A673 (cell line): ENCODE measurements at places on chromosomes 2 and 18. TPM values are rescaled to one million over a fixed set of nuclear protein-coding genes. Genes with fewer than 3 reads are reported as not detected.

GRCh38 chr2:162297925-162298552, 20.4 kb downstream of the IFIH1 start:
- DNase-seq = peak; percentile 77

GRCh38 chr2:179226203-179226960, 38.2 kb downstream of the SESTD1 start:
- DNase-seq = no peak

DNA sequence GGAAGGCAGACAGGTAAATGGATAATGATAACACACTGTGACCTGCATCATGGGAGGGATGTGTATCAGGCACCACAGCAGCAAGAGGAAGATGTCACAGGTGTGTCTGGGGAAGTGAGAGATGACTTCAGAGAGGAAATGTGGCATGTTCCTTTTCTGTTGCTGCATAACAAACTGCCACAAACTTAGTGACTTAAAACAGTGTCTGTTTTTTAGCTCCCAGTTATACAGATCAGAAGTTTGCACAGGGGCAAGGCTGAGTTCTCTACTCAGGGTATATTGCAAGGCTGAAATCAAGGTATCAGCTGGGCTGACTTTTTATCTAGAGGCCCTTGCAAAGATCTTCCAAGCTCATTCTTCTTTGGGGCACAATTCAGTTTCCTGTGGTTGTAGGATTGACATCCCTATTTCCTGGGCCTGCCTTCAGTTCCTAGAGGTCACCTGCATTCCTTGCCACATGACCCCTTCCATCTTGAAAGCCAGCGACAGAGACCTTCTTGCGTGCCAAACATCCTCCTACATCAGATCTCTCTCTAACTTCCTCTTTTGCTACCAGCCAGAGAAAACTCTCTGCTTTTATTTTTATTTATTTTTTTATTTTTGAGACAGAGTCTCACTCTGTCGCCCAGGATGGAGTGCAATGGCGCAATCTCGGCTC, 2.1 kb upstream of the MAP3K2 start:
- no peak for DNase-seq

- no peak for DNase-seq
Observed at GRCh38 chr2:108323619-108324018, 34.9 kb downstream of the SULT1C2 start.

DNA sequence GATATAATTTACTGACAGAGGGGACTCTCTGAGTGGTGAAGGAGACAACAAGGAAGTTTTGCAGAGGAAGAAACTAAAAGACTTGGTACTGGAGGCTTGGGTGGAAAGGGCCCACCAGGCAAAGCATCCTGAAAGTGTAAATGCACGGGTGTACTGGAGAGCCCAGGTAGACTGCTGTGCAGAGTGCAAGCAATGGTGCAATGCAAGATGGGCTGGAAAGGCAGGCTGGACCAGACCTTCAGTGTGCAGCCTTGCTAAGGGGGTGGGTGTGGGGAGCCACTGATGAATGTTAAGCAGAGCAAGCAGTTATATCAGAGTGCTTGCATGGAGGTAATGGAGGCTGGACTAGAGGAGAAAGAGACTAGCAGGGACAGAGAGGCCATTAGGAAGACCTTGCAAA, 10.7 kb downstream of the C2orf74 start:
- no peak for DNase-seq

DNA sequence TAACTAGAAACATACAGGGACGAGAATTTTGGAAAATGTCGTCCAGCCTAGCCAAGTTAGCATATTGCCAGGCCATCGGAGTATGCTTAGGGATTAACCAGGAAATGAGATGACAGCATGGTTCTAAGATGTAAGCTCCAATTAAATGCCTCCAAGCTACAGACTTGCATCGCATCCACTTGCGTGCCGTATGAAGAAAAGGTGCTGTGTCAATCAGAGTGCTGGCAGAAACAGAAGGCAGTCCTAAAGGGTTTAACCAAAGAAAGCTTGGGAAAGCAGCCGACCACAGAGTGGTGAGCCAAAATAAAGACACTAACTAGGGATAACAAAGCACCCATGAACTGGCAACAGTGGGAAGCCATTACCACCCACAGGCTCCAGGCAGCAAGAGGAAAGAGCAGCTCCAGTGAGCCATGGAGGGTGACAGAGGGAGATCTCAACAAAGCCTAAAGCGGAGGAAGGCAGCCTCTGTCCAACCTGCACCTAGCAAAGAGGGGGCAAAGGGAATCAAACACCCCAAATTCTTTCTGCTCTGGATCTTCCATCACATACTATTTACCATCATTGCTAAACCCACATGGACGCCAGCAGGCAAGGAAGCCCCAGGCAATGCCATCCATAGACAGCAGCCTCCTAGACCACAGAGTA, 27.6 kb upstream of the SOCS6 start:
- DNase-seq = peak; percentile 66

DNA sequence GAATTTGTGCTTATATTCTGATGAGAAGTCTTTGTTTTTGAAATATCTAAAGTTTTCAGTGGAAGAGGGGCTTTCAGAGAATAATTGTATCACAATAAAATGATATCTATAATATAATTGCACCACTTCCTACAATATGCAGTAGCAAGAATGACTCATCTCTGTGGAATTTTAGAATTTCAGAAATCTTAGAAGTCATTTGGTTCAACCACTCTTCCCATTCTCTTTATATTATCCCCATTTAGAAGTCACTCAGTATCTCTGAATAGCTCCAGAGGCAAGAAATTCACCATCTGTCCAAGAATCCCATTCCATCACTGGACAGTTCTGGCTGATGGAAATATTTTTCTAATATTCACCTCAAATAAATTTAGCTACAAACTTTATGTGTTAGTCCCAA, 59.3 kb upstream of the CCDC68 start:
- peak; percentile 64 for DNase-seq

DNA sequence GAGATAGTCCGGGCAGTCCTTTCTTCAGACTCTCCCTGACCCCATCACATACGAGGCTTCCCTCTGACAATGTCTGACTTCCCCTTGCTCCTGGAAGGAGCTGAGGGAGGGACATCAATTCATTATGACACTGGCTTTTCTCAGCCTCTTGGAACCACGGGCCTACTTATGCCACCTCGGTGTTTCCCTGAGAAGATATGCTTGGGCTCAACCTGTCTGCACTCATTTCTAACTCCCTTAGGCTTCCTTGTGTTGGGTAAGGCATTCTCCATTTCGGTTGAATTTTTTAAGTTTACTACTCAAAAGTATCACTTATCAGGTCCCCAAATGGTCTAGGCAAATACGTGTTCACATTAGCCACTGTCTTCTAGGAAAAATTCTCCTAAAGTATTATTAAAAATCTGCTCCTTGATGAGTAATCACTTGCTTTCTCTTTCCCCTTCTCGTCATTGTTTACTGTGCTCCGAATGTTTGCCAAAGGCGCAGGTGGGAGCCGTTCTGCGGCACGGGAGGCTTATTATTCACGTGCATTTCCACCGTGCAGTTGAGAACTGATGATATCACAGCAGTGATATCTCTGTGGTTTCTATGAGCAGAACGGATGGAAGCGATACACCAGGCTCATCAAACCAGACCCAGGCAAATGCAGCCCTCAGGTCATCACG, 33.1 kb downstream of the ARL4C start:
- DNase-seq = no peak

The GATA6 gene
- 0.20 and 0.21 TPM in 2 replicates for total RNA-seq

The RPL37A gene
- total RNA-seq = 2,455 and 2,535 TPM in 2 replicates

The REG3G gene
- total RNA-seq = not detected in 2 replicates

The SULT1C4 gene
- not detected in 2 replicates for total RNA-seq

The CCDC121 gene
- total RNA-seq = 3.3 and 4.4 TPM in 2 replicates

The LHCGR gene
- not detected in 2 replicates for total RNA-seq

The CYBRD1 gene
- 7.3 and 8.5 TPM in 2 replicates for total RNA-seq
